ENCODE measurements at places on chromosomes 6 and 20.

GRCh38 chr6:133242637-133243585 lies 1.8 kb downstream of the EYA4 start:
- DNase-seq: peak; percentile 85

DNA sequence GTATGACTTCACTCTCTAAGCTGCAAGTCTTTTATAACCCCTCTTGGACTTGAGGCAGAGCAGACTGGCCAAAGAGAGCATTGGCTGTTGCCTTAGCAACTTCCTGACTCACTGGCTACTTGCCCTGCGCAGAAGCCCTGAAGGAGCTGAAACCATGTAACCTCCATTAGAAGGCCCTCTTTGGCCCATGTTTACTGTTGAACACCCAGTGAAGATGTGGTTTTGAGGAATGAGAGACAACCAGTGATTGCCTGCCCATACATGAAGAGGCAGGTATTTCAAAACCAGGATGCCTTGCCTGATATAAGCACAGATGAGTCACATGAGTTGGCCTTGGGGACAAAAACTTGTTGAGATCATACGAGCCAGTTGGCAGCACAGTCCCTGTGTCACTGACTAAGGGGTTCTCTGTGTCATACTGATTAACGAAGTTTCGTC lies 182.5 kb downstream of the EDN1 start:
- no peak for DNase-seq

DNA sequence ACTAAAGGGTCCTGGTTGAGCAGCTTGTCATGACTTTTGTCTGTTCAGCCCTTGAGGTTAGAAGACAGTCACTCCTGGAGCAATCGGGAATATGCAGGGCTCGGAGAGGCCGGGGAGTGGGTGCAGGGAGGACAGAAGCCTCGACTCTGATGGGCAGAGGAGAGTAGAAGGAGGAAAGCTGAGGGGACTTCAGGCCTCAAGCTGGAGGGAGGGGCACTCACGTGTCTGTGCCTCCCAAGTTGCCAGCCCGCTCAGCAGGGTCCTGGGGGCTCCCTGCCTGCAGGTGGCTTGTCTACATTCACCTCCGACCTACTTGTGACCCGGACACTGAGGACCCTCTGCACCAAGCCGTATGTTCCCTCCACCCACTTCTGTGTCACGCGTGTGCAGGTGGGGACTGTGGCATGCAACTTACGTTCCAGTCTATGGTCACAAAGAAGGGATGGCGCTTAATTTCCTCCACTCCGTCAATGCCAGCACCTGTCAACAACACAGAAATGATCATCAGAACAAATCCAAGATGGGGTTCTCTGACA lies 86.8 kb upstream of the MPC1 start:
- DNase-seq: no peak

DNA sequence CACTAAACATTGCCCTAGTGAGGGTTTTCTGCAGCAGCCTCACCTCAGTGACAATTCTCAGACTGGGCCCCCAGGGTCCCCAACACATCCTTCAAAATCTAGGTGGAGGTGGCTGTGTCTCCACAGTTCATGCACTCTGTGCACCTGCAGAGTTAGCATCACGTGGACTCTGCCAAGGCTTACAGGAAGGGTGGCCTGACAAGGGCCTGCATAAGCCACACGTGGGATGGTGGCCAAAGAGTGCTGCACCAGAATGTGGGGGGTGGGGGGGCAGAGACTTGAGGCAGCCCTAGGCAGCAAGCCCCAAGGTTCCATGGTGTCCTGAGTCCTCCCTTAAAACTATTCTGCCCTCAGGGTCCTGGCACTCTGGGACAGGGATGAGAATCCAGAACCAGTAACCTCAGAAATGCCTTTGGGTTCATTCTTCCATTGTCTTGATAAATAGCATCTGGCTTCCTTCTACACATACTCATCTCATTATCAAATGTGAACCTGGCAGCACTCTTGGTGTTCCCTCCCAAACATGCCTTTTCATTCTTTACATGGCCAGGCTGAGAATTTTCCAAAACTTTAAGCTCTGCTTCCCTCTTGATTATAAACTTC lies 1.6 kb upstream of the SERPINB1 start:
- no peak for DNase-seq

- no peak for DNase-seq
Observed at GRCh38 chr20:3869839-3870634, 19.1 kb upstream of the PANK2 start.

DNA sequence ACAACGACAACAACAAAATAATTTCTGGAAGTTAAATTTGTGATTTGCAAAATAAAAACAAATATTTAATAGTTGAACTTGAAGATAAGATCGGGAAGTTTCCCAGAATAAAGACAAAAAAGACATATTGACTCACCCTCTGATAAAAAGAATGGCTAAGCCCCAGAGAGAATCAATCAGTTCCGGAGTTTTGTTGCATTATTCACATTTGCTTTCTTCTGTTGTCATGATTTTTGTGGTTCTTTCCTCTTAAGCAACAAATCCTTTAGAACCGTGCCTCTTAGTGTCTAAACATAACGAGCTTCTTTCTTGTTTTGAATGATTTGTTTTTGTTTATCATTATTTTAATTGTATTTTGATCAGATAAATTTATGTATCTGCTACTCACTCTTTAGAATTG lies 337.7 kb upstream of the PRND start:
- no peak for DNase-seq

DNA sequence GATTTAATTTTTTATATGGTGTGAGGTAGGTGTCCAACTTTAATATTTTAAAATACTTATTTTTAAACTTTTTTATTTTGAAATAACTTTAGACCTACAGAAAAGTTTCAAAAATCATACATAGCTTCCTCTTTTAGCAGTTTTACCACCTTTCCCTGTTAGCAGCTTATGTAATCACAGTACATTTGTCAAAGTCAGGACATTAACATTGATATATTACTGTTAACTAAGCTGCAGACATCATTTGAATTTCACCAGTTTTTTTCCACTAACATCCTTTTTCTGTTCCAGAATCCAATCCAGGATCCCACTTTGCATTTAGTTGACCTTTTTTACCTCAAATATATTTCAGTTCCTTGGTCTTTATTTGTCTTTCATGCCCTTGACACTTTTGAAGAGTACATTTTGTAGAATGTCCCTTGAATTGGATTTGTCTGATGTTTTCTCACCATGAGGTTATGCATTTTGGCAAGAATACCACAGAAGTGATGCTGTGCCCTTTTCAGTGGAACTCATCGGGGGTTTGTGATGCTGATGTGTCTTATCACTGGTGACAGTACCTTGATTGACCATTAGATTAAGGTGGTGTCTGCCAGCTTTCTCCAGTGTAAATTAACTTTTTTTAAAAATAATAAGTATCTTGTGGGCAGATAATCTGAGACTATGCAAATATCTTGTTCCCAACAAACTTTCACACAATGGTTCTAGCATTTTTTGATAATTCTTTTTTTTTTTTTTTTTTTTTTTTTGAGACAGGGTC lies 33.4 kb downstream of the TTLL9 start:
- DNase-seq: no peak

DNA sequence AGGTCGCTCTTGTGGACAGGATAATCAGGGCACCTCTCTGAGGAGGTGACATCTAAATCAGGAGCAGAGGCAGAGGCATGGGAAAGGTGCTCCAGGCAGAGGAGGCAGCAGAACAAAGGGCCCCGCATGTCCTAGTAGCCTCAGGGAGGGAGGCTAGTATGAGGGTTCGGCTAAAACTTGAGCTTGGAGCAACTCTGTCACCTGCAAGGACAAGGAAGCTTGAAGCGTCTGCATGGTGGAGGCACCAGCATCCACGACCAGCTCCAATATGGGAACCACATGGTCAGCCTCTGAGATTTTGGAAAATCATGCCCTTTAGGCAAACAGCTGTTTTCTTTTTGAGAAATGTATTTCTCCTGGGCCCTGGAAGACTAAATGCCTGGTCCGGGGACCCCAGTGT lies 13.0 kb upstream of the MPC1 start:
- DNase-seq: no peak

- DNase-seq: no peak
Observed at GRCh38 chr6:133170602-133171001, 70.6 kb upstream of the EYA4 start.

DNA sequence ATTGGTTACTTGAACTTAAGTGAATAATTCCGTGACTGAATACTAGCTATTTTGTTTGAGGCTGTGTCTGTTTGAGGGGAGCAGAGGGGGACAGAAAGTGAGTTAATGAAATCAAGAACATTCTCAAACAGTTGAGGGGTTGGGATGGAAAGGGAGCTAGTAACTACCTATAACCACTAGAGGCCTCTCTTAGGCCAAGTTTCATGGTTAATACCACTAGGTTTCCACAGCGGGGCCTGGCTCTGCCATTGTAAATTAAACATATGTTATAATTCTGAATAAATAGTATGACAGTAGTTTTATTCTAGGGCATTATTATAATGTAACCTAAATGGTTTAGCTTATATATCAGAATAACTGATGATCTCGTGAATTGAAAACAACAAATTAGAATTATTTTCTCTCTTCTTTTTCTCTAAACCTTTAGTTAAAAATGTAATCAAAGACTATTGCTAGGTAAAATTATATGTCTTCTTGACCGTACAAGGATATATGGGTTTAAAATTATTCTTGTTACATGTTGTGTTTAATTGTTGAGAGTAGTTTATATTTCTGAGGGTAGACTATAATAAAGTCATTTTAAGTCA lies 108.1 kb downstream of the BCKDHB start:
- peak; percentile 10 for DNase-seq

DNA sequence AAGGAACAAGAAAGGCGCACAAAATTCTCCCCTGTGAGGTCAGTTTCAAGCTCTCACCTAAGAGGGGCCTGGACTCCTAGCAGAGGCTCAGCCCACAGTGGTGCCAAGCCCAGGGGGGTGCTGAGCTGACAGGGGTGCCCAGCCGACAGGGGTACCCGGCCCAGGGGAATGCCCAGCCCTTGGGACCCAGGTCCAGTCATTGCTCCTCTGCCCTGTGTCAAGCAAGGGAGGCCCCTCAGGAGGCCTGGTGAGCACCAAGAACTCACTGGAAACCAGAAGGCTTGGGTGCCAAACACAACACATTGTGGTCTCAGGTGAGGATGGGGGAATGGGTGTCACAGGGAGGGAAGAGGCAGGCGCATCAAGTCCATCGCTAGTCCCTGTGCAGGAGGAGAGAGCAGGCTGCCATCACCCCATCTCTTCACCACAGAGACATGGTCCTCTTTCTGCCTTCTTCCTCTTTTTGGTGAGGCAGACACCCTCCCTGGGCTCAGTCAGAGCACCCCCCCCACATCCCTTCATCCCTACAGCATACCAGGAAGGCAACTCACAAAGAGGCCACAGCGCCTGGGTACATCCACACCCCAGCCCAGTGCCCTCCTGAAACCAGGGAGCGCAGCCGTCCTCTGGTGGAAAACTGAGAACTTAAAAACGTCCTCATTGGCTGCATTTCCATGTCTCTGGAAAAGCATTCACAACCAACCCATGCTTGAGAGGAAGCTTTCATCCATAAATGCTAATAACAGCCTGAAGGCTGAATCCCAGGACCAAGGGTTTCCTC lies 111.3 kb downstream of the BANF2 start:
- no peak for DNase-seq

- DNase-seq: no peak
Observed at GRCh38 chr6:87553159-87553765, 36.5 kb downstream of the RARS2 start.

- no peak for DNase-seq
Observed at GRCh38 chr6:138523347-138524210, 24.3 kb upstream of the NHSL1 start.

GRCh38 chr6:163563318-163563717 lies 148.8 kb downstream of the QKI start:
- no peak for DNase-seq

GRCh38 chr20:17557675-17558006 lies 12.2 kb upstream of the DSTN start:
- peak; percentile 45 for DNase-seq

DNA sequence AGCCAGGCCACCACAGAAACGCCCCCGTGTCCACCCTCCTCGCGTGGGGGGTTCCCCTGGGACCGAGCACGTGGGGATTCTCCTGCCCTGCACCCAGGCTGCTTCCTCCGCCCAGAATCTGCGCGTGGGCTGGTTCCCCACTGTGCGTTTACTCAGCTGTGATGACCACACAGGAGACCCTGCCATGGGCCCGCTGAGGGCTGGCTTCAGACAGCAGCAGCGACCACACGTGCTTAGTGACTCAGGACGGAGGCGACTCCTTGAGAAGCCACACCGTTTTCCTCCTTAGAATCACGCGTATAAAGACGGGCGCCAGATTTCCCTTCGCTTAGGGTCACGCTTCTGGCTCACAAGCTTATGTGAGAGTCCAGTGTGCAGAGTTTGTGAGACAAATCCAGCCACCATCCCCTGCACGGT lies 63.9 kb upstream of the PDE10A start:
- DNase-seq: no peak

DNA sequence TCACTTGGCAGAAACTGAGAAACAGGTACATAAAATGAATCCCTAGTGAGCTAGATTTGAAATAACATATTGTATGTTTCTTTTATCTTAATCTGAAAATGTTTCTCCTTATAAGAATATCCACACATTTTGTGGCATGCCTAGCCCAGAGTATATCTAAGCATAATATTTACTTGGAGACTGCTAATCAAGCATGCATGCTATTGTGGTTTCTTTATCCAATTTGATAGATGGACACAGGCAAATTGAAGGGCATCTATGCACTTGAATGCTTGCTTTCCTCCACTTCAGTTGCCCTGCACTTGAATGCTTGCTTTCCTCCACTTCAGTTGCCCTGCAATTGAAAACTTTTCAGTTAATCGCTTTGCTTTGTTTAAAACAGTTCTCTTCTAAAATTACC lies 729.8 kb downstream of the TBC1D32 start:
- no peak for DNase-seq

DNA sequence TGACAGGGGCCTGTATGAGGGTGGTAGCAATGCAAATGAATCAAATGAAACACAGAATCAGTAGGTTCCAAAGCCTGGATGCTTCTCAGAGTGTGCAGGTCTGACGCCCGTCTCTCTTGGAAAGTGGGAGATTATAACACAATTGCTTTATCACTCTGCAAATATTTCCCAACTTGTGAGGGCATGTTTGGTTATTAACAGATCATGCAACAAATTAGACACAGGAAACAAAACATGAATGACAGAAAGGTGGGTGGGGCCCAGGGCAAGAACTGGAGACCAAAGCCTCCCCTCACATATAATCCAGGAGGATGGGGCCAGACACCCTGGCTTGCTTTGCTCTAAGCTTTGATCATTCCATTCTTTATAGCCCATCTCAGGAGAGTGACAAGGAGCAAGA lies 108.6 kb upstream of the MRPS10 start:
- no peak for DNase-seq

DNA sequence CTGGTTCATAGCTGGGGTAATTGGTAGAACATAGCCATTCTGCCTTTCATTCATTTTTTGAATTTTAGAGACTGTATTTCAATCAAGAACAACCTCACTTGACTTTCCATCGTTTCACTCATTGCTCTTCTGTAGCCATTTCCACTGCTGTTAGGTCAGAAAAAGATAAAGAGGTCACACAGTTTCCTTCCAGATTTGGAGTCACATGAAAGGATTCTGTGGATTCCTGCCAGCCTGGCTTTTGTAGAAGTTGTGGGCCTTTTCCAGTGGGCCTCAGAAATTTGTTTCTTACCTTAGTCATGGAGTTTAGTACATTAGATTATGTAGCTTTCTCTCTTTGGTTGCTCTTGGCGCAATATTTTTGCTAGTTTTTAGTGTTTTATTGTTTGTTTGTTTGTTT lies 157.8 kb downstream of the SASH1 start:
- no peak for DNase-seq
